Pulmonary artery endothelial cell (primary cell): ENCODE measurements at places on chromosomes 12 and 14. TPM values are rescaled to one million over a fixed set of nuclear protein-coding genes. Genes with fewer than 3 reads are reported as not detected.

The PPP1R12A gene
- 78.7 and 94.0 TPM in 2 replicates for total RNA-seq

GRCh38 chr14:26213846-26214575, 383.8 kb downstream of the NOVA1 start:
- DNase-seq, result no peak

The RNASE8 gene
- total RNA-seq, result not detected in 2 replicates

The CD69 gene
- 0.14 and 0.20 TPM in 2 replicates for total RNA-seq

DNA sequence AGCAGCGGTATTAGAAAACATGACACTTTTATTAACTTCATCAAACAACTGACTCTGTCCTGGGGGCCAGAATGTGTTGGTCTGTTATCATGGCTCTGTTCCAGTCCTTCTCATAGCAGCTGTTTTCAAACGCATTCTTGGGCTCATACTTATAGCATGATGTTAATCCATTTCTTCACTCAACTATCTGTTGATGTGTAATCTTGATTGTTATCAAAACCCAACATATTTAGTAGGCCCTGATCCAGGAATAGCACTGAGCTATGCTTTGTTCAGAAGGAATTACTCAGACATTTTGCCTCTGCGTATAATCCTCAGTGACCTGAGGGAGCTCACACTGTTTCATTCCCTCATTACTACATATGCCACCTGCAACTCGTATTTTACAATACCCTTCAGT, 315.9 kb downstream of the BMP4 start:
- no peak for DNase-seq

The KLRK1 gene
- not detected in 2 replicates for total RNA-seq

DNA sequence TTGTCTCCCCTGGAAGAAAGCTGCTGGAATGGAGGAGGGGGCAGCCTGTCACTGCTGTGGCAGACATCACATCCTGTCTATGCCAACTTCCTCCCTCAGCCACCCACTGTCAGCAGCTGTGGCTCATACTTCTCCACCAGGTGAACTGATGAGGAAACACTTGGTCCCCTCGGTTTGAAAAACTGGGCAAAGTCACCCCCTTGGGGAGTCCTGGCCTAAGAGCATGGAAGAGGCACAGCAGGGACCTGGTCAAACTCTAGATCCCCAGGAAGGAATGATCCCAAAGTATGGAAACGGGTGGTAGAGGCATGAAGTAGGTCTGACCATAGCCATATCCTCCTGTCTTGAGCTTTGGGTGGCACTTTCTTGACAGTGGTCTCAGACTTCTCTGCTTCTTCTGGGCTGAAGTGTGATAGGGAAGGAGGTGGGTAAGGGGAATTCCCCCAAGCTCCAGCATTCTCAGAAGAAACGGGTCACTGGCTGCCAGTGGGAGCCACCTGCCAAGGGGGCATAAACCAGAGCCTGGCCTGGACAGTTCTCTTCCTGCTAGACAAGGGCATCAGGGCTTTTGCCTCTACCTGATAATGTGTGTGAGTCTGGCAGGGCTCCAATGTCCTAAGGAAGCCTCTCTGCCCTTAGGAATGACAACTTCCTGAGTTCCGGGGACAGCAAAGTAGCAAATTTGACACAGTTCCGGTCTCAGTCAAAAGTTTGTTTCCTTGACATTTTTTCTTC, 36.0 kb downstream of the FMNL3 start:
- no peak for DNase-seq

The RHOJ gene
- 65.8 and 126 TPM in 2 replicates for total RNA-seq

- DNase-seq, result no peak
These were observed 106.9 kb downstream of the STXBP6 start for GRCh38 chr14:24943024-24943423.

GRCh38 chr12:19897900-19898408, 458.7 kb downstream of the AEBP2 start:
- no peak for DNase-seq

The NID2 gene
- 27.9 and 65.0 TPM in 2 replicates for total RNA-seq
